ENCODE measurements at places on chromosomes 11 and 22.

DNA sequence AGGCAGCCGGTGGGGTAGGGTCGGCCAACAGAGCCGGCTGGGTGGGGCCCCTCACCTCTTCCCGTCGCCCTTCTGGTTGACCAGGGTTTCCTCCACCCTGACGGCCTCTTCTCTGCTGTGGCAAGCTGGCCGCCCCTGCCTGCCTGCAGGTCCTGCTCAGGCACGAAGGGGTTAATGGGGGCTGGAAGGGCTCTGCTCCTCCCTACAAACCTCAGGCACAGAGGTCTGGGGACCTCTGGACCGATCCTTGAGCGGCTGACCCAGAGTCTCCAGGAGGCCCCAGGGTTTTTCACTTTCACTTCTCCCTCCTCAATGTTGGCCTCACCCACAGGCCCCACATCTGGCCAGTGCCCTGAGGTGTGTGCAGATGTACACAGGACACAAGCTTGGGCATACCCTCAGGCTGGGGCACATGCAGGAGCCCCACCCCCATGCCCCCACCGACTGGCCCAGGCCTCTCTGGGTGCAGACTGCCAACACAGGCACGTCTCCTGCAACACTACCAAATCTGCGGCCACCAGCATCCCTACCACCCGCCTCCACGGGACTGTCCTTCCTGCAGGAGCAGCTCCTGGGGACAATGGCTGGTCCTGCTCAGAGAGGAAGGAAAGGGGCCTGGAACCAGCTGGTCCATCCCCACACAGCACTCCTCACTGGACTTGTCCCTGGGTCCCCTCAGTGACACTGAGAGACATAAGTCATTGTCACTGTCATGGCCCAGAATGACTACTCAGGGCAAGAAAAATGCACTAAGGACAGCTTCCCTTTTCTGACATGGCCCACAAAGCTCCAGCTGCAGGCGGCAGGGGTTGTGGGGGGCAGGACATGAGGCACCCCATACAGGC is 3.2 kb upstream of the TBX1 start:
- H3K4me3 ChIP-seq, result no peak overlapping the region
- H3K36me3 ChIP-seq, result no peaks in the 10 kb centered on the region
- no peak overlapping the region for H3K27ac ChIP-seq
- peaks cover 24% of the 10 kb centered on the region for H3K4me1 ChIP-seq

DNA sequence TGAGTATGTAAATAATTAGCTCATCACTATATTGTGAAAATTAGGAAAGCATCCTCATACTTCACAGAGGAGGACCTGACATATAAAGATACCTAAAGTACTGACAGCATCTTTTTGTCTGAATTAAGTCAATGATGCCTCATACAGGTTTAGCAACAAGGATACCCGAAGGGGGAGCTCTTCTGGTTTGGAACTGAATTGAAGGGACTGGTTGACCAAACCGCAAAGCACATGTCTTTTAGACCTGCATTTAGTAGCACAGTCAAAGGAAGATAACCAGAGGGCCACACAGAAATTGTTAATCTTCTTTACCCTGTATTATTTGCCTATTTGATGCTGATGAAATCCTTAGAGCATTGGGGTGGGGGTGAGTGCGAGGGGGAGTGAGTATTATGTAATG is 12.9 kb upstream of the WT1 start:
- no peaks in the 10 kb centered on the region for H3K36me3 ChIP-seq
- no peak for DNase-seq
- peaks cover 49% of the 10 kb centered on the region for H3K27me3 ChIP-seq
- H3K4me1 ChIP-seq, result no peaks in the 10 kb centered on the region
- no peak overlapping the region for H3K4me3 ChIP-seq
- H3K27ac ChIP-seq, result no peak overlapping the region

DNA sequence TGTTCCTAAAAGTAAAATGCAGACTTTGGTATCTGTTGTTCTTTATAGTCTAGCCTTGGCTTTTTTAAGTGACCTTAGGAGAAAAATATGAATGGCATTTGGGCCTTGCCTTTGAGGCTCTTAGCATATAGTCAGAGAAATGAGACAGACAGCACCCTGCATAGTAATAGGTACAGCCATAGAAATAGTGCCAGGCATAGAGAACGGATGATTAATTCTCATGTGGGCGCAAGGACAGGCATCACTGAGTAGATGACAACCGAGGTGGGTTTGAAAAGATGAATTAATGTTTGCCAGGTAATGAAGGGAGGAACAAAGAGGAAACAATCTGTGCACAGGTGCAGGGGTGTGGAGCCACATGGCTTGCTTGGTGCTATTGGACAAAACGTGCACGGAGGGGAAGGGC is 90.5 kb downstream of the BMAL1 start:
- H3K4me1 ChIP-seq, result peaks cover 40% of the 10 kb centered on the region
- H3K36me3 ChIP-seq, result peaks cover 4% of the 10 kb centered on the region
- H3K27me3 ChIP-seq, result no peaks in the 10 kb centered on the region
- no peak overlapping the region for H3K4me3 ChIP-seq

GRCh38 chr11:112134473-112134872 is 29.4 kb downstream of the IL18 start:
- no peak overlapping the region for H3K27ac ChIP-seq
- no peak overlapping the region for H3K4me3 ChIP-seq
- H3K27me3 ChIP-seq, result no peaks in the 10 kb centered on the region

DNA sequence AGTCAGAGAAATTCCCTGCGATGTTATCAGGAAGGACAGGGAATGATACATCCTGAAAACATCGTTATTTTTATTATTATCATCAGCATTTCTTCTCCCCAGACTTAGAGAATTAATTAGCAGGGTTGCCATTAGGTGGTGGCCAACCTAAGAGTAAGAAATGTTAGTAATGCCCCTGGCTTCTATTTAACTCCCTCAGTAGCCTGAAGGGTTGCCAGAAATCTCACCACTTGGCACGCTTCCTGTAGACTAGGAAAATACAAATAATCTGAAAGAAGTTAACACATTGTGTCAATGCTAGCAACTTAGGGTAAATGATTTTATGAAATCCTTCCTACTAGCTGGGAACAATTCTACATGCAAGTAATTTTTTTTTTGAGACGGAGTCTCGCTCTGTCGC is 45.5 kb downstream of the ENDOD1 start:
- peaks cover 34% of the 10 kb centered on the region for H3K4me1 ChIP-seq
- no peak for DNase-seq
- H3K36me3 ChIP-seq, result peaks cover 4% of the 10 kb centered on the region
- no peak overlapping the region for H3K4me3 ChIP-seq
- H3K27ac ChIP-seq, result no peak overlapping the region

Measured in chondrocyte (in vitro differentiated cells).